ENCODE measurements at places on chromosomes 2 and 18.
A peak's percentile ranks its signal among the peaks of the same experiment; 100 is the strongest.

- peak; percentile 56 for DNase-seq
Observed at GRCh38 chr2:136049991-136050920, 64.8 kb upstream of the DARS1 start.

DNA sequence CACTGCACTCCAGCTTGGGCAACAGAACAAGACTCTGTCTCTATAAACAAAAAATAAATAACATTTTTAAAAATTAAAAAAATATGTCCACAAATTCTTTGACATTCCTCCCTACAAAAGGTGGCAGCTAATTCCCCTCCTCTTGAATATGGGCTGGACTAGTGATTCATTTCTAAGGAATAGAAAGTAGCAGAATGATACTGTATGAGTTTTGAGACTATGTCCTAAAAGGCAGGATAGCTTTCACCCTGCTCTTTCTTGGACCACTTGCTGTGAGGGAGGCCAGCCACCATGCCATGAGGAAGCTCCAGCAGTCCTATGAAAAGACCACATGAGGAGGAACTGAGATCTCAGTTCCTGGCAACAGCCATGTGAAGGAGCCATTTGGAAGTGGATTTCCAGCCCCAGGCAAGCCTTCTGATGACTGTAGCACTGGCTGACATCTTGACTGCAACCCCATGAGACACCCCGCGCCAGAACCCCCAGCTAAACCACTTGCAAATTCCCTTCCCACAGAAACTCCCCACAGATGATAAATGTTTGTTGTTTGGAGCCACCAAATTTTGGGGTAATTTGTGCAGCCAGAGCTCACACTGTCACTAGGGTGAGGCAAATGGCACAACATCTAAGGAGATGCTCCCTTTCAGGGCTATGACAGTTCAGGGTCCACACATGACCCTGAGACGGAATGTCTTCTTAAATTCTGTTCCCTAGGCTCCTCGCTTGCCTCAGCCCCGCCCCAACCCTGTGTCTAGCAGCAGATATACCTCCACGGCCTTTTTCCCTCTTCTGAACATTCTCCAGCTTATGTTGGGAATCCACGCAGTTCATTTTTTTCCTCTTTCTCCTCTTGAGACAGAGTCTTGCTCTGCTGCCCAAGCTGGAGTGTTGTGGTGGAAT is 17.1 kb upstream of the ATOH8 start:
- no peak for DNase-seq

GRCh38 chr2:131030478-131030971 is 62.7 kb downstream of the FAM168B start:
- DNase-seq: no peak

DNA sequence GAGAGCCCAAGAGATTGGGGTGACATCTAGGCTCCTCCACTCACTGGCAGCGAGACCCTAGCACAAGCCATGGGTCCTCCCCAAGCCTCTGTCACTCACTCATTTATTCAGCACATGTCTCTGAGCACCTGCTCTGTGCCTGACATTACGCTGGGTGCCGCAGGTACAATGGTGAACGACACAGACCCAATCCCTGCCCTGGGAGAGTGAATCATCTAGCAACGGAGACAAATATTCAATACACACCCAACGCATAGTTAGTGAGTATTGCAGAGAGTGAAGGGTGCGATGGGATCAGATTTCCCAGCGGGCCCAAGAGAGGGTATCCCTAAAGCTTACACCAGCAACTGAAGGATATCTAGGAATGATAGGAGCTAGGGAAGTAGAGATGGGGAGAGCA is 45.5 kb downstream of the ZFP36L2 start:
- DNase-seq: no peak

DNA sequence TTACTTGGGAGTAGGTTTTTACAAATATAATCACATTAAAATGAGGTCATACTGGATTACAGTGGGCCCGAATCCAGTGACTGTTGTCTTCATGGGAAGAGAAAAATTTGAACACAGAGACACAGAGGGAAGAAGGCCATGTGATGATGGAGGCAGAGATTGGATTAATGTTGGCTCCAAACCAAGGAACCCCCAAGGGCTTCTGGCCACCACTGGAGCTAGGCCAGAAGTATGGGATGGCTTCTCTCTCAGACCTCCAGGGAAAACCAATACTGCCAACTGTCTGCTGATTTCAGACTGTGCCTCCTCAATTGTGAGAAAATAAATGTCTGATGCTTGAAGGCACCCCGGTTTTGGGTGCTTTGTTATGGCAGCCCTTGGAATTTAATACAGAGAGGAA is 76.0 kb downstream of the ALPK2 start:
- no peak for DNase-seq

GRCh38 chr18:32343634-32344033 is 127.0 kb downstream of the GAREM1 start:
- no peak for DNase-seq

DNA sequence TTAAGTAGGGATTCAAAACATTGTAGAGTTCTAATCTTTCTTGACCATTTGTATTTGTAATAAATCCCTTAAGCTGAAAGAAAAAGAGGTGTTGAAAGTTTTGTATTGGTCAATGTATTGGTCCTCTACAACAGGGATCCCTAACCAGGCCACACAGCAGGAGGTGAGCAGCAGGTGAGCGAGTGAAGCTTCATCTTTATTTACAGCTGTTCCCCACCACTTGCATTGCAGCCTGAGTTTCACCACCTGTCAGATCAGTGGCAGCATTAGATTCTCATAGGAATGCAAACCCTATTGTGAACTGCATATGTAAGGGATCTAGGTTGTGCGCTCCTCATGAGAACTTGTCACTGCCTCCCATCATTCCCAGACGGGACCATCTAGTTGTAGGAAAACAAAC is 715.7 kb upstream of the NXPH2 start:
- no peak for DNase-seq

DNA sequence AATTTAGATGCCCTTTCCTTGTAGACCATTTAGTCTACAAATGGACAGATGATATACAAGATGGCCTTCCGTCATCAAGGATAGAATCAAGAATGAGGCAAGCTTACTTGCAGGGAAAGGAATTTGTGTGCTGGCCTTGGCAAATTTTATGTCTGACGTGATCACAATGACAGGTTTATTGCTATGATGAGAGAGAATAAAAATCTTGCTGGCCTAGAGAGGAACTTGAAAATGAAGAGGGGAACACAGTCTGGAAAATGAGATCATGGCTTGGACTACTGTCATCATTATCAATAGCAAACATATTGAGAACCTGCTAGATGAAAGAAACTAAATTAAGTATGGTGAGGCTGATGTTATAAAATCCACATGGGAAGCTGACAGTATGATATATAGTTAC is 66.0 kb downstream of the CSRNP3 start:
- peak; percentile 54 for DNase-seq

GRCh38 chr2:67824186-67824585 is 238.6 kb downstream of the C1D start:
- DNase-seq: no peak

DNA sequence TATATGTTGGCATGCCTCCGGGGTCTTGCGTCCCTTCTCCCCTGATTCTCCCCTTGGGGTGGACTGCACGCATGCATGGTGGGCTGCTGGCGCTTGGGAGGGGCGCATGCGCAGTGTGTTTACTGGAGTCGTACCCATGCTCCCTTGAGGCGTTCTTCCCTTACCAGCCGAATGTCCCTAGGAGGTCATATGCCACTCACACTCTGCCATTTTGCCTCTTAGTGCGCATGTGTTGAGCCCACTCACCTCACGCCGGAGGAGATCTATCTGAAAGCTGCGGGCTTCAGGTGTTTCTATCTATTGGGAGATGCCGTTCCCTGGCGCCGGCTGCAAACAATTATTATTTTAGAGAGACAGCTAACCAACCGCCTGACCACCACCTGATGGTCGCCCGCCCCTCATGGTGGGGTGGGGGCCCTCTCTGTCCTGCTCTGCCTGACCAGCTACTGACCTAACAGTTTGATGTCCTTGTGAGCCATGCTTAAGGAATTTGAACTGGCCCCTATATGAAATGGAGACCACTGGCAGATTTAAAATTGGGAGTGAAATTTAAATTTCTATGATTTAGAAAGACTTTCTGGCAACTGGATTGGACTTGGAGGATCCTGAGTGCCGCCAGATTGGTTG is 179.6 kb downstream of the RNF144A start:
- DNase-seq: no peak

DNA sequence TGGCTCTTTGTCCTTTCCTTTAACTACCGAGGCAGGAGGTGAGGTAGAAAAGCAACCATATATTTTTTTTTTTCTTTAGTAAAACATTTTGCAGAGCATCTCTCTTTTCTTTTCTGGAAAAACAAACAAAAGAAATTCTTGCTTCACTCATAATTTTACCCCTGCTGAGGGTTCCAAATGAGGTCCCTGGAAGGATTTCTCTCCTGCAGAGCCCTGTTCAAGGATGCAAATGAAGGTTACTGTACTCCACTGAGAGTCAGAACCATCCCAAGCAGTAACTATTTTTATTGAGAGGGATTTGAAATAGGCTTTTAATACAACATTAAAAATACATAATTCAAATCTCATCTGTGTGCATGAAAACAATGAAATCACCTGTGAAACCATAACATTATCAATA is 19.5 kb upstream of the MYO1B start:
- DNase-seq: no peak

DNA sequence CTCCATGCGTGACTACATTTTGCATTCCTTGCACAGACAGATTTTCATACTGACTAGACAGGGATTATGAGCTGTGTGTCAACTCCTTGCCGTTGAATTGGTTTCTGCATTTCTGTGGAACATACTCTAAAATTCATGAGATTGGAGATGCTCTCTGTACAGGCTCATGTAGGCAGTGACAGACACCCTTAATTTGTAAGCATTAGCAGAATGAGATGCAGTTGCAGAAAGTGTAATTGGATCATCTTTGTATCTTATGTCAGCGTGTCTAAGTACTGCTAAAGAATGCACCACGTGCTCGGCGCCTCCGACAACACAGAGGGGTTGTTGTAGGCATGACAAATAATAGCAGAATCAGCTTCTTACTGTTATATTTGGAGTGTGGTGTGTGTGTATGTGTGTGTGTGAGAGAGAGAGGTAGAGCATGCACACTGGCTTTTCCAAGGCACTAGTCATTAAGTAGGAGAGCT is 212.4 kb downstream of the CMPK2 start:
- peak; percentile 36 for DNase-seq

DNA sequence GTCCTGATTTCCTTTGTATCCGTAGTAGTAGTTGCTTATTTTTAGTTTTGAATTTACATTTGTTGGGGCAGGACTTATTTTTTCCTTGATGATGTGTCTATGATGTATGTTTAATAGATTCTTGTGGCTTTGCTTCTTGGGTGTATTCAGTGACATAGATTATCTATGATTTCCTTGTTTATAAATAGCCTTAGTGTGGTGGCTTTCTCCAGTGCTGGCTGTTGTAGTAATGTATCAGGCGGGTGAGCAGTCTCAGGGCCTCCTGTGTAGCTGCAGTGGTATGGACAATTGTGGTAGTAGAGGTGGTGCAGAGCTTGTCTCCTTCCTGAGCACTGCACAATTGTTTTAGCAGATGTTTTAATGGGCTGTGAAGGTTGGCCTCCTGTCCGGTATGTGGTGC is 60.5 kb downstream of the SMCHD1 start:
- no peak for DNase-seq

- DNase-seq: no peak
Observed at GRCh38 chr2:96175951-96176350, 30.7 kb upstream of the DUSP2 start.

DNA sequence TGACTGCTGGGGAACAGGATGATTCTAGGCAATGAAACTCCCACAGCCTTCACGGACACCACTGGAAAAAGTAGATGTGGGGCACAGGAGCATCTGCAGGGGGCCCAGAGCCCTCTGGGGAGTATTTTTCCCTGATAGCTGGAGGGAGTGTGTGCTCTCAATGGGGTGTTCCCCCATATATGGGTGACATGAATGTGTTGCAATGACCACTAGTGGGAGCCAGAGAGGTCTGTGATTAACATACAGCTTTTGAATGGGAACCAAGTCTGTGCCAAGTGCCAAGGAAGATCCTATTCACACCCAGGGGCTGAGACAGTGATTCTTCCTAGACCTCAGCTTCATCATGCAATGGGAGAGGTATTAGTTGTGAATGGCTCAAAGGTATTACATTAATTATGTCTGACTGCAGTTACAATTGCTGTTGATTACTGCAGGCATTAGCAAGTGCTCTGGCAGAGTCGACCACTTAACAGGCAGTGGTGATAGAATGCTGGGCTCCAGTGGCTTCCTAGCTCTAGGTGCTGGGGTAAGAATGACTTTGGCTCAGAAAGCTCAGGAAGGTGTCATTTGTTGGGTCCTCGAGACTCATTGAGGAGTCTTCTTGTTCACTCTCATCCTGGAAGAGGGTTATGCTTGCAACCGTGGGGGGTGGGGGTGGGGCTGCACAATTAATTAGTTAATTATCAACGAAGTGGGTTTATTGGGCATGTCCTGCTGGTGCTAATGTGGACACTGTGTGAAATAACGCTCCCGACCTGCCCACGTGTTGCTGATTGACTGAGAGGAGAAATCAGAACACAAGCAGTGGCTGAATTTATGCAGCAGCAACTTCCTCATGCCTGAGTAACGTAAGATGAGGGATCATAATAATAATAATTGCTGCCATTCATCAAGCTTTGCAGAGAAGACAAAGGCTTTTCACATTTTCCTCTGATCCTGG is 194.1 kb downstream of the CLIP4 start:
- peak; percentile 83 for DNase-seq

GRCh38 chr2:99819766-99820165 is 322.6 kb downstream of the AFF3 start:
- peak; percentile 67 for DNase-seq

- no peak for DNase-seq
Observed at GRCh38 chr2:236130349-236130998, 37.7 kb downstream of the GBX2 start.

DNA sequence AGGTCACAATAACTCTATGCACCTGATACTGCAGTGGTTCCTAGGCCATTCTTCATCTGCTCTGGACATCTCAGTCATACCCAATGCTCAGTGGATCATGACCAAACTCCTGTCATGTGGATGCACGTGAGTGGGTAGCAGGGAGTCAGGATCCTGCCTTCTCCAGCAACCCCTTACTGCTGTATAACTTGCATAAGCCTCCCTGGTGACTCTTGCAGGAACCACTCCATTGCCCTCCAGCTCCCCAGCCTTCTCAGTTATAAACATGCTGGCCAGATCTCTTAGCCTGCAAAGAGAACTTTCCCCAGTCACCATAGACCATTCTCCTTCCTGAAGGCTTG is 98.6 kb upstream of the ZNF397 start:
- DNase-seq: no peak

- DNase-seq: peak; percentile 29
Observed at GRCh38 chr18:49612515-49613033, 50.7 kb downstream of the LIPG start.

GRCh38 chr2:209696836-209697711 is 74.6 kb upstream of the UNC80 start:
- peak; percentile 65 for DNase-seq

DNA sequence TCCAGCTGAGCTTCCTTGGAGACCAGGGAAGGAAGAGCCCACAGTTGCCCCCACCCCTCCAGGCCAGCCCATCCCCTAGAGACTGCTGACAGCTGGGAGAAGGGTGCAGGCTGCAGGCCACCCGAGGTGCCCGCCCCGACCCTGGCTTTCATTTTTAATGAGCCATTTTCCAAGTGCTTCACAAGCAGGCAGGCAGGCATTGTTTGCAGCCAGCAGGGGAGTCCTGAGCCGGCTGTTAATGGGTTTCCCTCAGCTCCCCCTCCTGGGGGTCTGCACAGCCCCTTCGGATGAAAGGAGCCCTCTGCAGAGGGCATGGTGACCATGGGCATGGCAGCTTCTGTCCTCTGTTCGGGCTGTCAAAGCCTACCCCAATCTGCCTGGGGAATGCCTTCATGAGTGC is 94.5 kb downstream of the ZBTB7C start:
- peak; percentile 91 for DNase-seq

- no peak for DNase-seq
Observed at GRCh38 chr2:2191110-2191707, 139.9 kb downstream of the MYT1L start.

GRCh38 chr18:33836564-33836963 is 258.5 kb downstream of the ASXL3 start:
- DNase-seq: no peak

Measured in eye (tissue), 1 donor.